ENCODE measurements at places on chromosomes 7 and 10.

DNA sequence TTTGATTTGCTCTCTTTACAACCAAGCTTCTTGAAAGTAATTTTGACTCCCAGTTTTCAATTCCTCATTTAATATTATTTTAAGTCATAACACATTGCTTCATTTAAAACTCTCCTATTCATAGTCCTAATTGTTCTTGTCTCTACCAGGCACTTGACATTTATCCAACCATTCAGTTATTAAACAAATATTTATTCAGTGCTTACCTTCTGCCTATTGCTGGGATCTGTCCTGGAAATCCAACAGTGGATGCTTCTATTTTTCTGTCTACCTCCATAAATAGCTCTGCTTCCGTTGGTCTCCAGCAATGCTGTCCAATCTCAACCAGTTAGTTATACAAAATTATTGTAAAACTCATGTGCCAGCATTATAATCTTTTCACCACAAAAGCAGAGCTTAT lies 615.1 kb downstream of the ZWINT start:
- H3K27ac ChIP-seq, result no peak overlapping the region
- H3K36me3 ChIP-seq, result no peaks in the 10 kb centered on the region
- DNase-seq, result no peak
- H3K27me3 ChIP-seq, result no peaks in the 10 kb centered on the region
- H3K4me3 ChIP-seq, result no peak overlapping the region
- H3K4me1 ChIP-seq, result no peaks in the 10 kb centered on the region

DNA sequence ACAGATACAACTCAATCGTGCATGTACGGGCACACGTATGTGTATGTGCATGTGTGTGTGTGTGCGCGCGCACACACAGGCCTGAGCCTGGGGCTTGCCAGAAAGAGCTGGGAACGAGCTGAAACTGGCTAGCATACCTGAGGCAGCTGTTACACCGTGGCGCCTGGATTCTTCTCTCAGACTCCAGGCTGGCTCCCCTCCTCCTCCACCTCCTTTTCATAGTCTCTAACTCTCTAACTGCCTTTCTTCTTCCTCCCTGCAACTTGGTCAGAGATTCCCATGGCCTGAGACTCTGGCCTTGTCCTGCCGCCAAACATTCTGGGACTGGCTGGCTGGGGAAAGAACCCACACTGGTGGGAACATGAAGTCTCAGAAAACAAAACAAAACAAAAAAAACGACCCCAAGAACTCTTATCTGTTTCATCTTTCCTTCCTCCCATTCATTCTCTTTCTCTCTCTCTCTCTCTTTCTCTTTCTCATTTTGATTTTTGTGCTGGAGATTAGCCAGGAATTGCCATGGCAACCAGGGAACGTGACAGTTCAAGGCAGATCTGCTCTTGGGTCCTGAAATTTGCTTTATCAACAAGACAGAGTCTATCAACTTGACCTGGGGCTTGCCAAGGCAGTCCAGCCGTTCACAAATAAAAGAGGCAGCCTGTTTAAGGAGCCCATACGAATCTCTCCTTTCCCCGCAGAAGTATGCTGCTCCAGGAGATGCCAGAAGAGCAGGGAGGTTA lies 76.8 kb upstream of the SEM1 start:
- H3K4me3 ChIP-seq, result no peak overlapping the region
- no peaks in the 10 kb centered on the region for H3K4me1 ChIP-seq
- no peak for DNase-seq
- no peak overlapping the region for H3K27ac ChIP-seq

DNA sequence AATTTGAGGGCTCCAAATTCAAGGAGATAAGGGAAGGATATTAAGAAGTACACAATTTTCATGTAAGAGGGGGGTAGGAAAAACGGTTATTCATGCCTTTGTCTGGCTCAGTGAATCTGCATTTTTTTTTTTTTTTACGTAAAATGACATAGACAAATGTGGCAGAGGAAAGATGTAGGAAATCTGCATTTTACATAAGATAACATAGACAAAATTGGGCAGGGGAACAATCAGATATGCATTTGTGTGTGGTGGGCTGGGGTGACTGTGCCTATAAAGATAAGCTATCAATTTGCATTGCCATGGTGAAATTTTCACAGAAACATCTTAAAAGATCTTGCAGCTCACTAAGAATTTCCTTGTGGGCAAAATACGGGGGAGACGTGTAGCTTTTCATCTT lies 92.7 kb upstream of the GPR141 start:
- no peaks in the 10 kb centered on the region for H3K4me1 ChIP-seq
- H3K4me3 ChIP-seq, result no peak overlapping the region
- DNase-seq, result no peak
- no peaks in the 10 kb centered on the region for H3K36me3 ChIP-seq

DNA sequence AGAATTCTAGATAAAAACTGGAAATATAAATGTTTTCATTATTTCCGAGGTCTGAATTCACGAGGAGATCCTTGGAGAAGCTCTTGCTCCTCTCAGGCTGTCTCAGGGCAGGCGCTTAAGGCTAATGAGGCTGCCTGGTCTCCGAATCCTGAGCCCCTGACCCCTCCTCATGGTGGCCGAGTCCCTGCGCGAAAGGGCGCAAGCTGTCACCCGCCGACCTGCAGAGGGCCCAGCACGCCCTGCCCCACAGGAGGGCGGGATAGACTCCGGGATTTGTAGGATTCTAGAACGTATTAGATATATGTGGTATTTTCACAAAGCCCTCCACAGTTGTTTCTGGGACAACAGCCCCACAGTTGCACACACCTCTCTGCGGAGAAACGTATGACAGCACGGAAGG lies 284.1 kb downstream of the ABCA13 start:
- H3K36me3 ChIP-seq, result no peaks in the 10 kb centered on the region
- H3K27ac ChIP-seq, result no peak overlapping the region
- H3K27me3 ChIP-seq, result no peaks in the 10 kb centered on the region
- no peak for DNase-seq
- no peaks in the 10 kb centered on the region for H3K4me1 ChIP-seq

- H3K27me3 ChIP-seq, result no peaks in the 10 kb centered on the region
- DNase-seq, result no peak
- H3K36me3 ChIP-seq, result no peaks in the 10 kb centered on the region
- no peaks in the 10 kb centered on the region for H3K4me1 ChIP-seq
- H3K4me3 ChIP-seq, result no peak overlapping the region
Measured at GRCh38 chr10:76015245-76015644, 583.8 kb downstream of the LRMDA start.

- H3K27ac ChIP-seq, result no peak overlapping the region
- no peak for DNase-seq
- no peak overlapping the region for H3K4me3 ChIP-seq
Measured at GRCh38 chr7:142626420-142627035, 122.7 kb upstream of the PRSS1 start.

DNA sequence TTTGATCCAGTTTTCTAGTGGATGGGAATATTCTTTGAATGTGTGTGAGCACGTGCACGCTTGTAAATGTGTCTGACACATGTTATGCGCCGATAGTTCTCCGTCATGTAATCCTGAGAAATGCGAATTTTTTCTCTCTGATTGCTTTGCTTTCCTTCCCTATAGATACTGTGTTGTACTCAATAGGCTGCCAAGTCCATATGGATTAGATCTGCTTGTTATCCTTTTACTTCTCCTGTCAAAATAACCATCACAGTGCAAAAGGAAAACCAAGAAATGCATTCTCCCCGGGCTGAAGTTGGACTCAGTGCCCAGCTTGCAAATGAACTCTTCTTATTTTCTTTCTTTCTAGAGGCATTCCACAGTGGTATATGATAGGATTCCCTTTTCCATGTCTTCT lies 131.9 kb downstream of the KIAA1217 start:
- H3K4me1 ChIP-seq, result peaks cover 13% of the 10 kb centered on the region
- no peak for DNase-seq
- H3K27ac ChIP-seq, result no peak overlapping the region
- no peaks in the 10 kb centered on the region for H3K36me3 ChIP-seq
- H3K27me3 ChIP-seq, result no peaks in the 10 kb centered on the region
- no peak overlapping the region for H3K4me3 ChIP-seq

DNA sequence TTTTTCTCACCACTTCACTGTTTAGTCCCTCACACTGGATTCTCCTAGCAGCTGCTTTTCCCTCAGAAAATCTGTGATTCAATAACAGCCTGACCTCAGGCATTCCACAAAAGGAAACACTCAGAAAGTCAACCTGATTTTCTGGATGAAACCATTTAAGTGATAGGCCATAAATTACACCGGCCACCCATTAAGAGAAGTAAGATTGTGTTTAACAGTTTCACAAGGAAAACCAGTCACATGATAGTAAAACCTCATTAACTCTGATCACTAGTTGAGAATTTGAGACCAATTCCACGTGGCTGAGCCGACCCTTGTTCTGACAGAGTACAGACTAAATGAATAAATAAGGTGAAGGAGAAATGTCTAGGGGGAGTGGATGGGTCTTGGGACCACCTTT lies 7.7 kb downstream of the GRM8 start:
- H3K4me1 ChIP-seq, result no peaks in the 10 kb centered on the region
- no peaks in the 10 kb centered on the region for H3K27me3 ChIP-seq
- no peak for DNase-seq
- no peaks in the 10 kb centered on the region for H3K36me3 ChIP-seq

Data from upper lobe of left lung (tissue), 6 donors.